ENCODE measurements at places on chromosomes 16 and 17.
A peak's percentile ranks its signal among the peaks of the same experiment; 100 is the strongest.

DNA sequence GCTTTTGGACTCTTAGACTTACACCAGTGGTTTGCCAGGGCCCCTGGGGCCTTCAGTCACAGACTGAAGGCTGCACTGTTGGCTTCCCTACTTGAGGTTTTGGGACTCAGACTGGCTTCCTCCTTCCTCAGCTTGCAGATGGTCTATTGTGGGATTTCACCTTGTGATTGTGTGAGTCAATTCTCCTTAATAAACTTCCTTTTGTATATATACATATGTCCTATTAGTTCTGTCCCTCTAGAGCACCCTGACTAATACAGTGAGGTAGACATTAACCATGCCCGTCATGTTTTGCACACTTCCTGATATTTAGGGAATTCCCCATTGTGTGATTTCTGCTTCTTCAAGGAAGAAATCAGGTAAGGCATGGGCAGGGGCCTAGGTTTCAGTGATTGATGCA is 147.8 kb upstream of the CA10 start:
- no peak for DNase-seq

DNA sequence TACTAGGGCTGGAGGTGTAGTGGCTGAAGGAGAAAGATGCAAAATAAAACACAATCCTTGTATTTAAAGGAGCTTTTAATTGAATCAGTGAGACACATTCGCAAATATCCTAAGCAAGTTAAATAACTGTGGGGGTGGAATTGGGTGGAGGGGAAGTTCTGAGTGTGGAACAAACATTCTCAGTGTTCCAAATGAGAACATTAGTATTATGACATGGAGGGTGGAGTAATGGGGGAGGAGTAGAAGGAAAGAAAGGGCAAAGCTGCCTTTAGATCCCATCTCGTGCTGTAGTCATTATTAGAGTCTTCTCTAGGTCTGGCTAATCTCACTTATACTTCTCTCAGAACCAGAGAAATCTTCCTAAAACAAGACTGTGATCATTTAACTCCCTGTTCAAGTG is 169.7 kb downstream of the ANKFN1 start:
- DNase-seq = no peak

DNA sequence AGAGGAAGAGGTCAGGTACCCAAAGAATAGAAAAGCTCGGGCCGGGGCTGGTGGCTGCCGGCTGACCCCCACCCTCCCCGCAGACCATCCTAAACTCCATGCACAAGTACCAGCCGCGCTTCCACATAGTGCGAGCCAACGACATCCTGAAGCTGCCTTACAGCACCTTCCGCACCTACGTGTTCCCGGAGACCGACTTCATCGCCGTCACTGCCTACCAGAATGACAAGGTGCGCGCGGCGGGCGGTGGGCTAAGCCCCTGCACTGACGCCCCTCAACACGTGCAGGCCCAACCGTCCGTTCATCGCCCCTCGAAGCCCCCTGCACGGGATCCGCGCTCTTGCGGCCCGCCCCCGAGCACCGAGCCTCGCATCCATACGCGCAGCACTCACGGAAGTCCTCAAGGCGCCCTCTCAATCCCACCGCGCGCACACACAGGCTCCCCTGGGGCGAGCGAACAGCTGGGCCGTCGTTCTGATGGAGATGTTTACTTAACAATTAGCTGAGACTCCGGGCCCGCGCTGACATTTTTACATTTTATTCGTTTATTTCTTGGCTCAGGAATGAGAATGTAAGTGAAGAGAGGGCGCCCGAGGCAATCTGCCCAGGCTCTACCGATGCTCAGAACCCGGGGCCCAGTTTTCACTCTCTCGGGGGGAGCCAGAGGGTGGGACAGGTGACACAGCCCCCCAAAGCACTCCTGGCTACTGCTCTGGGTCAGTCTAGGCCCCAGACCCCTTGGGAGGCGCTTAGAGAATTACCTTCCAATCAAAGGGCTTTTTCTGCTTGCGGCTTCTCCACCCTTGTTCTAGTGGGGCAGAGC is 3.5 kb downstream of the TBX2 start:
- DNase-seq = no peak

DNA sequence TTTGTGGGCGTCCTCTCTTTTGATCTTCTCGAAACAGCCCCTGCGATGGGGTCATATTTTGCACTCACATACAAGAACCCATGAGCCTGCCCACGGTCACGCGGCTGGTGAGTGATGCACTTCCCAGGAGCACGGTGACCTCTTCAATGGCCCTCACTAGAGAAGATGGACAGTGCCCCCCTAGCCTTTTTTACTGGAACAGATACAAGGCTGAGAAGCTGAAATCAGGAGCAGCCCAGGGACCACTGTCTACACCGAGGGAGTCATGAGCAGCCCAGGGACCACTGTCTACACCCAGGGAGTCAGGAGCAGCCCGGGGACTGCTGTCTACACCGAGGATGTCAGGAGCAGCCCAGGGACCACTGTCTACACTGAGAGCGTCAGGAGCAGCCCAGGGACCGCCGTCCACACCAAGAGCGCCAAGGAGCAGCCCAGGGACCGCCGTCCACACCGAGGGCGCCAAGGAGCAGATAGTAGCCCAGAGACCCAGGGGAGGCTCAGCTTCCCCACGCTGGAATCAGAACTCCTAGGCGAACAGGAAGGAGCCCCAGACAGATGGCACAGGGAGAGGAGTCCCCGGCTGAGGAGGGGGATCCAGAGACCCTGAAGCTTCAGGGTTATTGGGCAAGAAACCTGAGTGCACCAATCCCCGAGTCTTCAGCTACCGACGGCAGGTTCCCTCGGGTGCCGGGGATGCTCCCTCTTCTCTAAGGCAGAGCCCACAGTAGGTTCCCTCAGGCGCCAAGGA is 23.7 kb downstream of the ACSF3 start:
- no peak for DNase-seq

DNA sequence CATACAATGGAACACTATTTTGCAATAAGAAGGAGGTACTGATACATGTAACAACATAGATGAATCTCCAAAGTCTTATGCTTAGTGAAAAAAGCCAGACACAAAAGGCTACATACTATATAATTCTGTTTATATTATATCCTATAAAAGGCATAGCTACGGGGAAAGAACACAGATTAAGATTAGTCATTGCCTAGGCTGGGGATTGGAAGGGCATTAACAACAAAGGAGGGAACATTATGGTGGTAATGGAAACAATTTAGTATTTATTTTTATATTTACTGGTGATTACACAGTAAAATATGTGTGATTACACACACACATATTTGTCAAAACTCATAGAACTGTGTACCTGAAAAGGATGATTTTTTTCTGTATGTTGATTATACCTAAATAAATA is 278.1 kb downstream of the ZFHX3 start:
- DNase-seq = no peak

DNA sequence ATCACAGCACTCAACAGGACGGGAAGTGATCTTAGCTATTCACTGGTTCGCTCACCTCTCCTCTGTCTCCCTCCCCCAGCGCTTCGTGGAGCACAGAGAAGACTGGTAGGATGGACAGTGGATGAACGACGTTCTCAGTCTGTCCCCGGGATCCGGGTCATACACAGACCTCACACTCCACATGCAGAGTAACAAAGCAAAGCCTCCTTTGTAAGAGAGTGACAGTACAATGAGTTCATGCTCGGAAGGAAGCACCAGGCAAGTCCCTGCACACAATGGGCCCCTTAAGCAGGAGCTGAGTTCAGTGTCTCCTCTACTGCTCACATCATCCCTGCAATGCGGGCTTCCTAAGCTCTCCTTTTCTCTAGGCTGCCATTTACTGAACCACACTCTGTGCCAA is 356.9 kb downstream of the C16orf95 start:
- no peak for DNase-seq

DNA sequence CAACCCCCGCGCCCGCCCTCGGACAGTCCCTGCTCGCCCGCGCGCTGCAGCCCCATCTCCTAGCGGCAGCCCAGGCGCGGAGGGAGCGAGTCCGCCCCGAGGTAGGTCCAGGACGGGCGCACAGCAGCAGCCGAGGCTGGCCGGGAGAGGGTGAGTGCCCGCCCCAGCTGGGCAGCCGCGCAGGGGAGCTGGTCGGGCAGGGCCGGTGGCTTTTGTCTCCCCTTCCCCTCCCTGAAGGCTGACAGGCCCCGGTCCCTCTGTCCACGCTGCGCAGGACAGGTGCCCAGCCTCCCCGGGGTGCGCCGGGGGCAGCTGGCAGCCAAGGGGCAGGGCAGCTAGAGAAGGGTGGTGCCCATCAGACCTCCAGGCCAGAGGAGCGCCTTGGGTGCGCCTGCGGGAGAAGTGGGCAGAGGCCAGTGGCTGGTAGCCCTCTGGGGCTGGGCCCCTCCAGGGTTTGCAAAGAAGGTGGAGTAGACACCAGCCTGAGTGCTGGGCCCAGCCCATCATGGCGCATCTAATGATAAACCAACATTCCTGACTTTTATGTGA is 278 bp downstream of the ITGB4 start:
- DNase-seq = no peak

GRCh38 chr16:77211880-77212740 is 12.9 kb downstream of the SYCE1L start:
- DNase-seq = peak; percentile 41

All from activated CD8-positive, alpha-beta memory T cell treated with anti-CD3 and anti-CD28 coated beads for 48 hours (primary cell).